ENCODE measurements at places on chromosomes 12 and 14.

DNA sequence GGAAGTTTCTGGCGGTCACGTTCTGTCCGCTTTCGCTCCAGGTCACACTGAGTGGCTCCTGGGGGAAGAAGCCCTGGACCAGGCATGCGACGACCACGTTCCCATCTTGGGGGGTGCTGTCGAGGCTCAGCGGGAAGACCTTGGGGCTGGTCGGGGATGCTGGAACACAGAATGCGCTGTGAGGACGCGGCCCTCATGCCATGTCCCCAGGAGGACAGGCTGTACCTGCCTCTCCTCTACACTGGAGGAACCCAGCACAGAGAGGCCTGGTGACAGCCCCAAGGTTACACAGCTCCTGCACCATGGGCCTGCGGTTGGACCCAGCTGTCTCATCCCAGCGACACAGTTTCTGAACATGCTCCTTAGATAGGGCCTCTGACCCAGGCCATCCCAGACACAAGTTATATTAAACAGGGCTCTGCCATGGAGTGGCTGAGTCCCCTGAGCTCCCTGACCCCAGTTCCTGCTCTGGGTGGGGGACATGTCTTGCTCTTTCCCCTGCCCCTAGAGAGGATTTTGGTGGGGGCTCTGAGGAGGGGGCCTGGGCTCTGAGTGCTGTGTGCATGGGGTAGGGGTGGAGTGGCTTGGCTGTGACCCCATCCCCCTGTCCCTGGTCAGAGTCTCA lies 62.0 kb downstream of the TMEM121 start:
- DNase-seq: no peak

GRCh38 chr12:116525418-116526001 lies 33.7 kb upstream of the MAP1LC3B2 start:
- DNase-seq: no peak

- DNase-seq: peak; percentile 7
Observed at GRCh38 chr14:69917287-69917686, 38.1 kb downstream of the SMOC1 start.

DNA sequence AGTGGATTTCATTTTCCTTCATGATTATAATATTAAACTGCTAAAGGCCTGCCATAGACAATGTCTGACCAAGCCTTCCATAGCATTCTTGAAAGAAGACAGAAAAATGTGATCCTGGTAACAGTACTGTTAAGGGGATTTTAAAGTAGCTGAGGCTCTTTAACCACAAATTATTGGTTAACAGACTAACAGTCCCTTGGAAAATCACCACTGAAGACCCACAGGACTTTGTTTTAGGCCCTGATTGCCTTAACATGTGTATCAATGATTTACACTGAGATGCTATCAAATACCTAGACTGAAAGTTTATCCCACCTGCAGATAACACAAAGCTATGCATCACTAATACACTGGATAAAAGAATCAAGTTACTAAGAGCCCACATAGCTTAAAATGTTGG lies 6.0 kb downstream of the KRT79 start:
- no peak for DNase-seq

DNA sequence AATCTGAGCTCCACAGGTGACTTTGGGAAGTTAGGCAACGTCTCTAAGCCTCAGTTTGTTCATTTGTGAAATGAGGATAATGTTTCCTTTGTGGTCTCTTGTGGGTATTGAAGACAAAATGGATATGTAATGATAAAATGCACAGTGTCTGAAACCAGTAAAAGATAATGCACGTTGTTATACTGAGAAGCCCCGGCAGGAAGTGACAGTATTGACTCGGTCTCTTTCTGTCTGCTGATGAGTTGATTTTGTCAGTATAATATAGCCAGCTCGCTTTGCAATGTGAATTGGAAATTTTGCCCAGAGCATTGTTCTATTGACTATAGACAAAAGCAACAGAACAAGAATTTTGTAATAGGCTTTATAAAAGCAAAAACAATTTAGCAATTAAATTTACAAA lies 49.2 kb upstream of the SLC38A1 start:
- DNase-seq: no peak

DNA sequence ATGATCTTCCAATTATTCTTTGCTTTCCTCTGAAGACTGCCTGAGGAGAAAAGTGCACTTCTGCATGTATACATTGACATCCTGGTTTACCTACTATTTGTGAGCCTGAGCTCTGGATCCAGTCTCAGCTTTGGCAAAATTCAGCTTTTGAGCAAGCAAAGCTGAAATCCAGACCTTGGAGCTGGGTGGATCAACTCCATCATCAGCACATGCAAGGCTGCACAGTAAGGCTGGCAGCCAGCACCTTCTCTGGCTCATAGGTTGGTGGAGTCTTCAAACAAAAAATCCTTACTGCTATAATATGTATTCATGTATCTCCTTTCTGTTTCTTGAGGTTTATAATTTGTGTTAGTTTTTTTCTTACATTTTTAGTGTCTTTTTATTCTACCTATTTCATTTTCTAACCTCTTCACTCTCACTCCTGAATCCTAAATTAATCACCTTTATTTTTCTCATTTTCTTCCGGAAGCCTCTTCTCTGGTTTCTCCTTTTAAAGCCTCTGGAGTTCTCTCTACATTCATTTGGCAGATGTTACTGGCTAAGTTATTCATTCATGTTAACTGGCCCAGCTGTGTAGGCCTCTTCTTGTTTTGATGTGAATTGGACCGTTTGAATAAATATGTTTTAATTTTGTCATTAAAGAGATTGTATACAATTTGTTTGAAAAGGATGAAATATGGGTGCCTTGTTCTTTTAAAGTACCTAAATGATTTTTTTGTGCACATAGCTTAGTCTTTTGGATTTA lies 224.8 kb downstream of the DACT1 start:
- DNase-seq: no peak

GRCh38 chr14:22500525-22500924 lies 88.5 kb downstream of the DAD1 start:
- no peak for DNase-seq

- DNase-seq: no peak
Observed at GRCh38 chr12:71589478-71589881, 74.2 kb downstream of the ZFC3H1 start.

GRCh38 chr12:56348776-56349175 lies 10.1 kb downstream of the IL23A start:
- DNase-seq: no peak

- no peak for DNase-seq
Observed at GRCh38 chr12:67757651-67758050, 109.1 kb downstream of the DYRK2 start.

GRCh38 chr14:99662846-99663245 lies 17.9 kb downstream of the HHIPL1 start:
- DNase-seq: no peak

- no peak for DNase-seq
Observed at GRCh38 chr14:98953551-98954348, 318.2 kb downstream of the BCL11B start.

- no peak for DNase-seq
Observed at GRCh38 chr14:73785834-73786635, 65.6 kb upstream of the PTGR2 start.

DNA sequence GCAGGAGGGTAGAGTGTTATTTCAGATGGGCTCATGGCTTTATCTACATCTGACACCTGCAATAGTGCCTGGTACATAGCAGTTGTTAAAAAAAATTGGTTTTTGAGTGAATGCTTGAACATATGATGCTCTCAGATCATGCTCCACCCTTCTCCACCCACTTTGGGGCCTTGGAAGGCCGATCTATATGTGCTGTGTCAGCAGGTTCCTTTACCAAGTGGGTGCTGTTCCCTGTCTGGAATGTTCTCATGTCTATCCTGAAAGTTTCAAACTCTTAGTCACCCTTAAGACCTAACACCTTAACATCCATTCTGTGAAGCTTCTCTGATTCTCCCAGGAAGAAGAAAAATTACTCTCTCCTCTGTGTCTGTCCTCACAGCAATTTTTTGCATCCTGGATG lies 556.3 kb upstream of the TBX3 start:
- DNase-seq: no peak

- DNase-seq: no peak
Observed at GRCh38 chr12:106480251-106480650, 102.6 kb upstream of the RFX4 start.

DNA sequence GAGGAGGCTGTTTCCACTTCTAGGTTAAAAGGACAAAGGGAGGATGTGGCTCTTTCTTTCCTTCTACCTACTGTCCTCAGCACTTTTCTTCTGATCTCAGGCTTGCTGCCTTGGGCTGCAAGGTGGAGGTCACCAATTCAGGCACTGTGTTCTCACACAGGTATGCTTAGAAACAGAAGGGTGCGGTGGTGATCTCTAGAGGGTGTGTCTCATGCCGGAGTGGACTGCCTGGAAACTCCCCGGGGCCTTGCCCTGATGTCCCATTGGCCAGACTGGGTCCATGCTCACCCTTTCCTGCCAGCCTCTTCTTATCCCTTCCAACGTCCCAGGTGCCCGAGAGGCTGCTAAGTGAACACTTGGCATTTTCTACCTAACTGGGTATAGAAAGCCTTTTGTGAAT lies 1197.6 kb downstream of the AACS start:
- no peak for DNase-seq

GRCh38 chr12:82207556-82207955 lies 150.6 kb downstream of the CCDC59 start:
- DNase-seq: no peak

DNA sequence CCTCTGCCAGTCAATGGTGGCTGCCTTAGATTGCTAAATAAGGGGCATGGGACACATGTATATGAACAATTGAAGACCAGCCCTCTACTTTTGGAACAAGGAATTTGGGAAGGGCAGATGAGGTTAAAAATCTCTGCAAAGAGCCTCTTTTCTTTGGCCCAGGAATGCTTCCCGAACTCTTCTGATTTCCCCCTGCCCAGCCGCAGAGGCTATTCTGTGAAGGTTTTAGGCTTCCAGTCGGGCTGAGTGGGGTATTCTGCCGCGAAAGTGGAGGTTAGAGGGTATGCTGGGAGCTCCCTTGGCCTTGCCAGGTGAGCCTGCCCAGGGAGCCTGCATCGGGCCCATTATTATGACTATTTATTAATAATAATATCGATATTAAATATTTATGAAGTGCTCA lies 1.2 kb downstream of the POU6F1 start:
- DNase-seq: no peak

DNA sequence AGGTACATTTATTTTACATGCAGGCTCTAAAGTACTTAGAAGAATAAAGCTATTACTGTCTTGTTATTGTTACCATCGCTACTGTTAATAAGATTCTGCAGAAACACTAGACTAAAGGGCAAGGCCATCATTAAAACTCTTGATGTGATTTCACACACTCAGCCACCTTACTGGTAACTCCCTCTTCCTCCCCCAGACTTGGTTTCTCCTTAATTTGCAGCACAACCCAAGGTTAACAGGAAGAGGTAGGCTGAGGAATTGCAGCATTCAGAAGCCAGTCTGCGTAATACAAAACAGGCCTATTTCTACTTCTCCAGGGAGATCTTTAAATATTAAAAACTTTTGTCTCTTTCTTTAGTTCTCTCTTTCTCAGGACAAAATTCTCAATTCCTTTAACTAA lies 210.3 kb downstream of the BTG1 start:
- DNase-seq: no peak

DNA sequence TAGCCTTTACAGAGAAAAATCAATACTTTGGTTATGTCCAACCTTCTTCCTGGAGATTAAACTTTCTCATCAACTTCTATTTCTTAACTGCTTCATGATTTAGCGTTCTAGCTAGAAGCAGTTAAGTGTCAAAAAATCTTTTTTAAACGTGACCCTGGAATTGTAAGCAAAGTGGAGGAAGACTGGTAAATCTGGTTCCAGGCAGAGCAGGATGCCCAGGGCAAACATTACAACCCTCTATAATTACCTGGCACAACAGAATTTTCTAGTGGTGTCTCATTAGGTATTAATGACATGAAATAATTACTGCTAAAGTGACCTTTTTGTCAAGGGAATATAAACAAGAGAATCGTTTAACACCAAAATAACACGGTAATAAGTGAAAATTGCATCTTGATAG lies 320.8 kb downstream of the MED13L start:
- no peak for DNase-seq

- DNase-seq: no peak
Observed at GRCh38 chr12:69348162-69348938, at the start of gene LYZ. Gene LYZ (plus strand): TSS chr12:69348381. CDS start chr12:69348409, 28 bp downstream.

DNA sequence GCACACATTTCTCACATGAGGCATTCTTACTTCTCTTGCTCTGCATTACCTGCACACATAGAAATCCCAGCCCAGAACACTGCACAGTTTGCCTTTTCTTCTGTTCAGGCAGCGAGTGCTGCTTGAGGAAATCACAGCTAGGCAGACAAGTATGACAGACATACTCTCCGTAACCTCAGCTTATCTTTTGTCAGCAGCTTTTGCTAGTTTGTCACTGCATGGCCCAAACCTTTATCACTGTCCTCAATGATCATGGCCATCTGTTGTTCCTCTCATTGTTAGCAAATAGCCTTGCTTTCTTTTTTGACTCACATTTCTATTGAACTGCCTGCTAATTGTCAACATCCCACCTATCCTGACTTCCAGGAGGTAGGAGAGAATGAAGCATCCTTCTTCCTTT lies 5.3 kb downstream of the ZNF10 start:
- no peak for DNase-seq

DNA sequence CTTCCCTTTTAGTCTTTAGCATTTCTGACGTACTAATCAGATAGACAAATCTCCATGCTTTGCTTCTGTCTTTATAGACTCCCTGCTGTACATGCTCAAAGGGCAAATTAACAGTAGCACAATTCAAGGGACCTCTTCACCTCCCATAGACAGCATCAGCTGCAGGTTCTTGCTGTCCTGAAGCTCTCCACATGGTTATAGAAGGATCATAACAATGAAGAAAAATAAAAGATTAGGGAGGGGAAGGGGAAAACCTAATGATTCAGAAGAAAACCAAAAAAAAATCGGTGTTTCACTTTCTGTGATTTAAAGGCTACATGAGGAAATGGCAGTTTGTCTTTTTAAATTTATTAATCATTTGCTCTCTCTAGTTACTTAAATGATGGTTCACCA lies 155.5 kb downstream of the PTCSC3 start:
- DNase-seq: no peak

DNA sequence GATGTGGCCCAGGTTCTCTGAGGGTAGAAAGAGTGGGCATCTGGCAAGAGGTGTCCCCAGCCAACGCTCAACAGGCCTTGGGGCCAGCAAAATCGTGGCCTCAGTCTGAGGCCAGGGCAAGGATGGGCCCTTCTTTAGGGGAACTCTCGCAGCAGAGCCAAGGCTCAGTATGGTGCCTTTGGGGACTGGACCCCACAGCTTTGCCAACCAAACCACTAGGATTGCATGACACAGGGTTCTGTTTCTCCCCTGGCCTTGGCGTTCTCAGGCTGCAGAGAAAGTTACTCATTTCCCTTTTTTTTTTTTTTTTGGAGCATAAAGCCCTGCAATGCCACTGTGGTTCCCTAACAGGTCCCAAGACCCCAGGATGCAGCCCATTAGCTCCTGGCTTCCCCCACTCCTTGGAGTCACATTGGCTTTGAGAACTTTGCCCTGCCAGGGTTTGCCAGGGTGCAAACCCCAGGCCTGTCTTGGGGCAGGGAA lies 100.6 kb downstream of the LGMN start:
- no peak for DNase-seq

DNA sequence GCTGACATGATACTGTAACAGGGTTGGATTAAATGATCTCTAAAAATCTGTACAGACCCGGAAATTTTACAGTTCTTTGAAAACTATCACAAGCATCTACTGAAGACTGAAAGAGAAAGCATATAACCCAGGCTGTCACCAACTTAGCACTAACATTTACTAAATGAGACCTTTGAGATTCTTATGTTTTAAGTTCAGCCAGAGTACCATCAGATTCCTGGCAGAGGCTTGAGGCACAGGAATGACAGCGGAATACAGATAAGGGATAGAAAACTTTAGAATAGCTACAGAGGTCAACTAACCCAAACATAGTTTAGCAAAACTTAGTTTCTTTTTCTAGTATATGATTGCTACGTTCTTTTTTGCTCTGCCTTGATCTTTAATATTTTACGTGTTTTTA lies 91.6 kb upstream of the FERMT2 start:
- no peak for DNase-seq

All from COR-L47 (cell line).